Activated T-cell treated with anti-CD3 and anti-CD28 coated beads, Interleukin-2, amount 50 U/mL, for 4 hours (primary cell): ENCODE measurements at places on chromosomes 3 and 15.

DNA sequence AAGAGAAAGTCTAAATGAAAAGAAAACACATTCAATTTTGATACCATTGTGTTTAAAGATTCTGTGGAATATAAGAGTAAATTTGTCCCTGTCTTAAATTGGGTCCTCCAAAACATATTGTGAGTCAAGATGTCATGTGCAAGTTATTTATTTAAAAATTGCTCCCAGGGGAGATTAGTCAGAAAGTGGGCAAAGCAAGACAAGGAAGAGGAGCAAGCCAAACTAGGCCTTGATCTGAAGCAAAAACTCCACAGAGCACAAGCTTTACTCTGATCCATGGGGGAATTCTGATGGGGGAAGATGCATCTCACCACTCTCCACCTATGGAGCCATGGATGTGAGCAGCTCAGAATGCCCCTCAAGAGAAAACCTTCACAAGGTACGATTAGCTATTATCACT lies 342.8 kb upstream of the IL12A start:
- no peak for DNase-seq

- DNase-seq = no peak
Observed at GRCh38 chr15:70701891-70702568, 61.3 kb downstream of the UACA start.

DNA sequence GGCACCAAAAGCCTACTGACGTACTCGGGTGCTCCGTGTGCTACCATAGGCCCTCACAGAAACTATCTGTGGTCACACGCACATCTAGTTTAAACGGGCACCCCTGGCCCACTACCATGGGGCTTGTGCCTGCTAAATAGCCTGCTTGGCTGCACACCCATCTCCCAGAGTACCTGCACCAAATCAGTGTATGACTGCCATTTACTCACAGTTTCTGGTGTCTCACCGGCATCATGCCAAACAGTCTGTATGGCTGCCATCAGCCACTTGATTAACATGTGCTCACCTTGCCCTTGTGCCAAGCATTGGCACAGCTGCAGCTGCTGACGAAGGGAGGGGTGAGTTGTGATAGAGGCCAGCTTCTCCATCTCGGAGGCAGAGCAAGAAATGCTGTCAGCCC lies 232.7 kb downstream of the IGSF11 start:
- no peak for DNase-seq

- no peak for DNase-seq
Observed at GRCh38 chr3:13102386-13103345, 29.4 kb upstream of the IQSEC1 start.

- DNase-seq = no peak
Observed at GRCh38 chr15:76341366-76342057, 4.9 kb downstream of the ISL2 start.

GRCh38 chr3:108117241-108117775 lies 26.5 kb upstream of the CD47 start:
- DNase-seq = no peak

GRCh38 chr3:48303021-48303420 lies 30.4 kb downstream of the SPINK8 start:
- DNase-seq = no peak

DNA sequence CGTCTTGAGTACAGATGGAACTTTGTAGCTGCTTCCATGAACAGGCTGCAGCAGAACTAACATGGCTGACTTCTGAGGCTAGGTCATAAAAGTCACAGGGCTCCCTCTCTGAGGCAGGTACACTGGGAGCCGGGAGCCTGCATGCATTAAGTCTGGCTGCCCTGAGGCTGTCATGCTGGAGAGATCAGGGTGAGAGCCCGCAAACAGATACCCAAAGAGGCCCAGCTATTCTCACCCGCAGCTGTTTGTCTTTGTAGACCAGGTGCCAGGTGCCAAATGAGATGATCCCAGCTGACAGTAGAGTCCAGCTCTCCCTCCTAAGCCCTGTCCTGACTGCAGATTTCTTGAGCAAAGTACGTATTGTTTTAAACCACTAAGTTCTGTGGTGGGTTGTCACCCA lies 8.6 kb upstream of the SLCO3A1 start:
- DNase-seq = no peak

- DNase-seq = no peak
Observed at GRCh38 chr15:37083610-37084009, 16.7 kb downstream of the MEIS2 start.

- DNase-seq = no peak
Observed at GRCh38 chr3:4681301-4681700, 188.2 kb downstream of the ITPR1 start.

- DNase-seq = no peak
Observed at GRCh38 chr15:68311859-68312557, 34.5 kb downstream of the FEM1B start.
